Activated T-cell treated with anti-CD3 and anti-CD28 coated beads for 4 hours (primary cell): ENCODE measurements at places on chromosomes 11 and 22.

DNA sequence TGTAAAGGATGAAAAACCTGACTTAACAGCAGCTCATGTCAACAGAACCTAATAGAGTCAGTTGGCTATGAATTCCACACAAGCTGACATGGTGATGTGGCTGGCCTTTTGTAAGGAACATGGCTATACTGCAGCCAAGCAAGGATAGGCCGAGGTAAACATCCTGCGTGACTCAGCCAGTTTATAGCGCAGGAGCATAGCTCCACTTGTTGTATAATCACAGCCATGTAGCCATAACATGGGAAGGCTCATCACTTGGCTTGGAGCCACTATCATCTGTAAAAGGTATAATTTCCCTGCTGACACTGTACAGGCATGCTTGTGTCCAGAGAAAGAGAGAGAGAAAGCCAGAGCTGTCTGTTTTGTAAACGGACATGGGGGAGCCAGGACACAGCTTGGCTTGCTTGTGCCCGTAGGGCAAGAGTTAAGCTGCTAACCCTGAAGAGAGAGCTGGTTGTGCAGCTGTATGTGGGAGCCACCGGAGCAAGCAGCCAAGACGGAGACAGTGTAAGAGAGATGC lies 104.4 kb upstream of the PLET1 start:
- DNase-seq = no peak

GRCh38 chr11:86180851-86181250 lies 63.7 kb upstream of the EED start:
- no peak for DNase-seq

- DNase-seq = no peak
These were observed 875.8 kb downstream of the DLG2 start for GRCh38 chr11:84751371-84751770.

- DNase-seq = no peak
These were observed 452.1 kb downstream of the MN1 start for GRCh38 chr22:27349456-27349855.

DNA sequence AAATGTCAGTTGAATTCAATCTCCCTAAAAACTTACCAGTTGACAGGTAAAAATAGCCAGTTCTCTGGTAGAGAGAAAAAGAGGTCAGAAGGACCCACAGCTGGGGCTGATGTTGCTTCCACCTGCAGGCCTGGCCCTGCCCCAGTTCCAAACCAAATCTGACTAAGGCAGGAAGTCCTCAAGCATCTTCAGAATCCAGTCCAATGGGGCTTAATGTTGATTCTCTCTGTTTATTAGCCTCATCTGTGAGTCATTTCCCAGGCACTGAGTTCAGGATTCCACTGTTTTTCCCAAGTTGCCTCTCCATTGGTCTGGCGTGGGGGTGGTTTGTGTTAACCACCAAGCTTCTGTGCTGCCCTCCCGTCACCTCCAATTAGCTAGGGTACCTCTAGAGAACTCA lies 601.8 kb downstream of the INSC start:
- DNase-seq = no peak

DNA sequence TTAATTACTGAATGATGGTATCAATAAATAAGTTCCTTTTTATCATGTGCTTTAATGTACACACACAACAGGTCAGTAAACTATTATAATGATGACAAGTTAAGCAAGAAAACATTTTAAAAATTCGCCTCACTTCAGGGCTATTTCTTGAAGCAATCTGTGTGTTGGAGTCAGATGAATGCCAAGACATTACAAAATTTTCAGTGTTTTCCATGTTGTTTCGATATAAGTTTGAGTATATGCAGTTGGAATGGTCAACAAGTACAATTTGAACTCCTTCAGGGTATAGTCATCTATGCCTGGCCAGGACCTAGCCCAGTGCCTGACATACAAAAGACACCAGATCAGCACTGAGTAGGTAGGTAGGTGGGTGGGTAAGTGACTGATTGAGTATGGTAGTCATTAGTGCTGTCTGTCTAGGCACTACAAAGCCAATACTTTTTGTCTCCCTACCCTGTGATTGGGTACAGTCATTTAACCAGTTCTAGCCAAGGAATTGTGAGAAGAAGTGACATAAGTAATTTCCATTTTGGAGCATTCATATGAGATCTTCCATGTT lies 7.5 kb downstream of the PRCP start:
- DNase-seq = no peak

DNA sequence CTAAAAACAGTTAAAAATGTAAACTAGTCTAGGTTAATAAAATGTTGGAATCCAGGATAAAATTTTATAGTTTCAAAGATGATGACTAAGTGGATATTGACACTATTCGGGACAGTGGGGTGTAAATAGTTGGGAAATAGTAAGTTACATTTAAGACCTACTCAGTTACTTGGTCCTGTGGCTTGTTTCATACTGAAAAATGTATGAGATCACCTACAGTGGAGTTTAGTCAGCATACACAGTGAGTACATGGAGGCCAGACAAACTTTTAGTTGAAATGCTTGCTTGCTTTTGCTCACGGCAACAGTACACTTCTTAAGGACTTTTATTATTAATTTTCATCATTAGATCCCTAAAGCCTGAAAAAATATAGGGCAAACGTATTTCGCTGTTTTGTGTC lies 16.1 kb downstream of the TRIM22 start:
- DNase-seq = no peak

DNA sequence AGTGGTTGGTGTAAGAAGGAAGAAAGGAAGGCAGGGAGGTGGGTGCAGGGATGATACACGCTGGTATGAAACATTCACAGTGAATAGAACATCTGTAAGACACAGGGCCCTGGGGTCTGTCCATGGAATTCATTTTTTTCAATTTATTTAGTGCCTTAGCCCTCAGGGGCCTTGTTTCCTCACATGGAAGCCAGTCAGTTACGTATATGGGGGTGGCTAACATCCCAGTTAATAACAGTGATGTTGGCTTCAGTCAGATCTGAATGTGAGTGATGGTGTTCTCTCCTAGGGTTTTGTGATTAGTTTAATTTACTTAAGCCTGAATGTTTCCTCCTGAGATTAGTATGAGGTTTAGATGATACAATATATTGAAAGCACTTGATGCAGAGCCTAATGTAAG lies 577.1 kb downstream of the NTM start:
- no peak for DNase-seq

- no peak for DNase-seq
These were observed 81.4 kb downstream of the SFI1 start for GRCh38 chr22:31577711-31578110.

DNA sequence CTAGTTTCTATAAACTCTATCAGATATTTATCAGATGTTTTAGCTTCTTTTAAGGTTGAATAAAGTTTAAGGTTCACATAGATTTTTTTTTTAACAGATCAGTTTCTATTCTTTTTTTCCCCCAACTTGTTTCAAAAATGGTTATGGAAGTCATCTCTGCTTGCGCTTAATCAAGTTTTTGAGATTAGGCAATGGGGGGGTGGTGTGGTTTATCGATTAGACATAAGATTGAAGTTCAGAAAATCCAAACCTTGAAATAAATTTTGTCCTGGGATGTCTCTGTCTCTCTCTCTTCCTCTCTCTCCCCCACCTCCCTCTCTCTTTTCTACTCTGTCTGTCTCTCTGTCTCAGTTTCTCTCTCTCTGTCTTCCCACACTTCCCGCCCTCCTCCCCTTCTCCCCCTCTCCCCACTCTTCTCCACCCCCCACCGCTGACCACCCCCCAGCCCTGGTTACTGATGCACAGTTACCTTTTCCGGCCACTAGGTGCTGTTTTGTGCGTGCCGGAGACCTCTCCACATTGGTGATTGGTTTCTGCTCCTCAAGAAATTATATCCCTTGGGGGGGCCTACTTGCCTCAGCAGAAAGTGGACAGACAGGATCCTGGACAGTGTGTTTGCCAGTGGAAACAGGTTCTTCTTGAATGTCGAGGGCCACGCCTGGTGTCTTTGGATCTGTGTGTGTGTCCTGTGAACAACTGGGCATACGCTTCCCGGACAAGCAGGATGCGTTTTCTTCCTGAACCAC lies 29.7 kb upstream of the ANO1 start:
- DNase-seq = no peak

DNA sequence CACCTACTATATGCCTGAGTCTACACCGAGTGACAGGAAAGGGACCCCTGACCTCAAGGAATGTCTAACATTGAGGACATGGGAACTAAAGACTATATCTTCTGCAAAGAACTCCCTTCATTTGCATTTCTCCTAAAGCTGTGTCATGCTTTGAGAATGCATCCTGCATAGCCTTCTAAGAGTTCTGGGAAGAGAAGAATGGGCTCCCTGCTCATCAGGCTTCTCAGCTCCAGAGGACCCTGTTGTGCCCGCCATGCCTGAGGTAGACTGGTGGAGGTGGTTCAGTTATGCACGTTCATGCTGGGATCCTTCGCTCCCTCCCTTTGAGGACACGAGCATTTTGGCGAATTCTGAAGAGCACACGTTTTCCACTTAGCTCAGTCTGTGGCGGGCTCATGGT lies 63.3 kb downstream of the GRIK4 start:
- DNase-seq = no peak

DNA sequence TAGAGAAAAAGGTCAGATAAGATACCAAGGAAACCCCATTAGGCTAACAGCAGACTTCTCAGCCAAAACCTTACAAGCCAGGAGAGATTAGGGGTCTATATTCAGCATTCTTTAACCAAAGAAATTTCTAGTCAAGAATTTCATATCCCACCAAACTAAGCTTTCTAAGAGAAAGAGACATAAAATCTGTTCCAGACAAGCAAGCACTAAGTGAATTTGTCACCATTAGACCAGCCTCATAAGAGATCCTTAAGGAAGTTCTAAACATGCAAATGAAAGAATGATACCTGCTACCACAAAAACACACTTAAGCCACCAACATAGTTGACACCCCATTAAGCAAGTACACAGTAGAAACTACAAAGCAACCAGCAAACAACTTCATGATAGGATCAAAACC lies 276.2 kb downstream of the C11orf87 start:
- no peak for DNase-seq

DNA sequence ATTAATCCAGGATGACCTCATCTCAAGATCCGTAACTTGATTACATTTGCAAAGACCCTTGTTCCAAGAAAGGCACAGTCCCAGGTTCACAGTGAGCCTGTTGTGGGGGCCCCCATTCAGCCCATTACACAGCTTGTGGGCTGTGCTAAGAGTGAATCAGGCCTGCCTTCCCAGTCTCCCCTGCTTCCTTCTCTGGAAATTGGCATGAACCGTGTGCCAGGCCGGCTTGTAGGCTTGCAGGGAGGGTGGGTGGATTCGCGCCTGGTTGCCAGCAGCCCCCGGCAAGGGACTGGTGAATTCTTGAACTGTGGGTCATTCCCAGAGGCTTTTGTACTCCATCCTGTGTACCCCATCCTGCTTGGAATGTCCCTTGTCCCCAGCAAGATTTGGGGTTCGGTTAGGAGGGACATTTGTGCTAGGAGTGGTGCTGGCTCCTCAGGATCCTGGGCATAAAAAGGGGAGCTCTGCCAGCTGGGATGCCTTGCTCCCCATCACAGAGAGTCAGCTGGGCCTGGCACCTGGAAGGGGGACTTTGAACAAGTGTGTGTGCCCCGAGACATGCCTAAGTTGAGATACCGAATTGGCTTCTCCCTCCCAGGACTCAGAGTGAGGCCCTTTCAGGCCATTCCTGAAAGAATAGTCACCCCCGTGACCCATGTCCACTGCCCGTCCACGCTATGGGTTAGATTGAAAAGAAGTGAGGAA lies 818.2 kb downstream of the BRD1 start:
- no peak for DNase-seq

GRCh38 chr11:95483339-95483738 lies 252.3 kb upstream of the SESN3 start:
- no peak for DNase-seq

DNA sequence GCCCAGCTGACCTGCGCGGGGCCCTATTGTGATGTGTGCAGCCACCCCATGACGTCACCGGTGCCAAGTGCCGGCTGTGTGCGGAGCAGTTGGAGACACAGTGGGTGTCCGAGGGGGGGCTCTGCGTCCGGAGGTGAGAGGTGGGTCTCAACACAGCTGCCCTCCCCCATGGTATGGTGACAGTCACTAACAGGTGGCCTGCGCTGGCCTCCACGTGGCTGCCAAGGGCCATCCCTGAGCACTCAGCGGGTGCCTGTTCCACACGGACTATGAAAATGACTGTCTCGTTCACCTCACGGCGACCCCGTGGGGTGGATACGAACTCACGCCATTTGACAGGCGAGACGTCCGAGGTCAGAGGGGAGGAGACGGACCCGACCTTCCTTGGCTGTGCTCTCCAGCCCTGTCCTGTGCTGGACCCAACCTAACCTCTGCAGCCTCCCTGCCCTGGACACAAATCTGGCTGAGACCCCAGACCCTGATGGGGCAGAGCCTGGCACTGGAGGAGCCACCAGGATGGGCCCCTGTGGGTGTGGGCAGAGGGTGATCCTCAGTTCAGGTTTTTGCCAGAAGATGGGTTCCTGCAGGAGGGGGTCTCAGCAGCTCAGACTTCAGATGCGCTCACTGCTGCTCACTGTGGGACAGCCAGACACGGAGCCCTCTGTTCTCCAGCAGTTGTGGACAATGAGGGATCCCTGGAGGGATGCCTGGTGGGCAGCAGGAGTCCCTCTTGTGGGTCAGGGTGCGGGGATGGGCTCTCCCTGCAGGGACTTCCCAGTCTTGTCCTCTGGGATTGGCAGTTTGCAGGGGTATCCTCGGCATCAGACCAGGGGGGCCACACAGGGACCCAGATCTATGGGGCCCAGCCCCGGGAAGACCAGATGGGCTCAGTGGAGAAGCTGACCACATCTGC lies 6.3 kb downstream of the HRAS start:
- no peak for DNase-seq

- DNase-seq = no peak
These were observed 52.4 kb downstream of the OTOG start for GRCh38 chr11:17599460-17599925.

DNA sequence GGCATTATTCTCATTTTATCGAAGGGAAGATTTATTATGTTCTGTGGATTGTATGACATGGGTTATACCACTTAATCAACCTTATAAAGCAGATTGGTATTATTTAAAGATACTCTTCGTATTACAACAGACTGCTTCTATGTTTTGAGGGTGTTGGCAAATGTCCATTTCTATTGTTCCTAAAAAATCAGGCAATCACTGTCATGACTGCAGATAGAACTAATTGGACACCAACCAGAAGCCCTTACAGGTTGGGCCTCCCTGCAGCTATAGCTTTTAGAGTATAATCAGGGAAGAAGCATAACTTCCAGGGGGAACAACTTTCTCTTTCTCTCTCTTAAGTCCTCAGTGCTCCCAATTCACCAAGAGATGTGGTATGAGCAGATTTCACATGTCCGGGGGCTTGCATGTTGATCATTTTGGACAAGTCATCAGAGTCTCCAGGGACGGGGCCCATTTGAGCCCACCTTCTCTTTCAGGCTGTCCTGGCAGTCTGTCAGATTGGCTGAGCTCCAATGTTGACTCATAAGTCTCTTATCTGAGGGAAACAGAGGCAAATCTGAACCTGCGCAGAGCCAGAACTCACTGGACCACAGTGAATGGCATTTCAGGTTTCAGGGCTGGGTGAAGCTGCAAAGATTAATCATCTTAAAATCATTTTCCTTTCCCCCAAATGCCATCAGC lies 264.0 kb upstream of the CCDC90B start:
- DNase-seq = no peak
